Activated CD8-positive, alpha-beta memory T cell treated with anti-CD3 and anti-CD28 coated beads, Interleukin-2, amount 50 U/mL, for 48 hours (primary cell): ENCODE measurements at places on chromosomes 12 and 14.
A peak's percentile ranks its signal among the peaks of the same experiment; 100 is the strongest.

- DNase-seq, result no peak
Measured at GRCh38 chr14:75350505-75351060, 72.0 kb downstream of the FOS start.

DNA sequence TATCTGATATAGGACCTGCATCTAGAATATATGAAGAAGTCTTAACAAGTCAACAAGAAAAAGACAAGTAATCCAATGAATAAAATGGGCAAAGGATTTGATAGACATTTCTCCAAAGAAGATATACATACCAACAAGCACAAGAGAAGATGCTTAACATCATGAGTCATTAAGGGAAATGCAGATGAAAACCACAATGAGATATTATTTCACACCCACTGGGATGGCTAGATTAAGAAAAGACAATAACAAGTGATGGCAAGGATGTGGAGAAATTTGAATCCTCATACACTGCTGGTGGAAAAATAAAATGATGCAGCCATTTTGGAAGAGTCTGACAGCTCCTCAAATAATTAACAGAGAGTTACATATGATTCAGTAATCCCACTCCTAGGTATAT is 502.6 kb downstream of the FUT8 start:
- DNase-seq, result no peak

- no peak for DNase-seq
Measured at GRCh38 chr14:43172899-43173548, 1334.1 kb downstream of the FSCB start.

GRCh38 chr14:84804895-84805294 is 725.0 kb upstream of the FLRT2 start:
- no peak for DNase-seq

- DNase-seq, result no peak
Measured at GRCh38 chr14:71780075-71780474, 152.2 kb upstream of the RGS6 start.

GRCh38 chr12:65596514-65597091 is 227.7 kb upstream of the HMGA2 start:
- no peak for DNase-seq

GRCh38 chr12:13093191-13093847 is 10.1 kb downstream of the GSG1 start:
- no peak for DNase-seq

DNA sequence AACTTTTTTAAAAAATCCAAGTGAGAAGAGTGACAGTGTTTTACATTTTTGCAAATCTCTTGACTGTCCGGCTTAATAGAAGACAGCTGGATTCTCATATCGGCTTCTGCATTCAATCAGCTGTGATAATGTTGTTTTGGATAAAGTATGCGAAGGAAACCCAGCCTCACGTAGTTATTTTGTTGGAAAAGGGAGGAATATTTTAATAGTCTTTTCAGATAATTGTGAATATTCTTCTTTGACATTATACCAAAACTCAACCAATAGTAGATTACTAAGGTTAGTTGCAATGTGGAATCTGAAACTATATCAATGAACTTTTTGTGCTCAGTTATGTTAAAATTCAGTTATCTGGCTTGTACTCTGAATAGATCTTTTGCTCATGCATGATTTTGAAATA is 276.5 kb downstream of the ZFP36L1 start:
- no peak for DNase-seq

GRCh38 chr12:107822356-107822755 is 47.9 kb downstream of the ASCL4 start:
- no peak for DNase-seq

DNA sequence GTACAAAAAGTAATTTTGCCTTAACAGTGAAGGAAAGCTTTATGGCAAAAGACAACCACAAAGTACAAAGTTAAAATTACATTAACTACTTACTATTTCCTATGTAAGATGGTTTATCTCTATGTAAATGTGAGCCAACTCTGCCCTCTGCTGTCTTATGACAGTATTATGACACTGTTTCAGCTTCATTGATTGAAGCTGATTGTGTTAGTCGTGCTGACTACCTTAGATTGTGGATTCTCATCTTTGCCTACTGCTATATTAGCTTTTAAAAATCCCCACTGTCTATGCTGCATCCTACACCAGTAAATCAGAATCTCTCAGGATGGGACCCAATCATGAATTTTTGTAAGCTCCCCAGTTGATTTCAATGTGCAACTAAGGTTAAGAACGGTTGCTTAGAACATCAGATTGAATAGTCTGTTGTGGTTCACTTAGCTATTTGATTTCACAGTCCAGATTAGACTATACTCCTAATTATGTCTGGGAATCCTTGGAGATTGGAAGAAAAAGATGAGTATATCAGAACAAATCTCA is 12.2 kb upstream of the SPTB start:
- no peak for DNase-seq

DNA sequence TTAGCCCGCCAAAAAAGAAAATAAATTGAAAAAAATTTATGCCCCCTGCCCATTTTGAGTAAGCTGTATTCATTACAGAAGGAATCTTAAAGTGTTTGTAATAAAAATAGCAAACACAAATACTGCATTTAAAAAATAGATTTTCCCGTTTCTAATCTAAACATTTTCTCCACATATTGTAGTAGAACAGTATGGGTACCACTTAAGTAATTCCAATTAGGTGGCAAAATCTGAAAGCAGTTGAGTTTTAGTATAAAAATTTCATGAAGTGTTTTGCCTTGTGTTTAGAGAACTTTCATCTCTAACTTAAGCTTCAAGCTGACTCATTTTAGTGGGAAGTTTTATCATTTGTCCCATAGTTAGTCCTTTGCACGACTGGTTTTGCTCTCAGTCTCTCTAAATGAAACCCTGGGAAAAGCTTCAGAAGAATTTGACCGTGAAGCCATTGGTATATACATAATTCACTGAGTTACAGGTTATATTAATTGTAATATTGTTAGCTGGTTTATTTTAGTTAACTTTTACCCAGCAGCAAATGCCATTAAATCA is 214.6 kb downstream of the ERC1 start:
- no peak for DNase-seq

- no peak for DNase-seq
Measured at GRCh38 chr12:94618995-94619695, 31.2 kb downstream of the TMCC3 start.

- DNase-seq, result no peak
Measured at GRCh38 chr14:25246751-25247150, 196.8 kb upstream of the STXBP6 start.

GRCh38 chr14:69713209-69713781 is 53.6 kb upstream of the SRSF5 start:
- no peak for DNase-seq

GRCh38 chr12:82627799-82628198 is 58.9 kb upstream of the TMTC2 start:
- no peak for DNase-seq

DNA sequence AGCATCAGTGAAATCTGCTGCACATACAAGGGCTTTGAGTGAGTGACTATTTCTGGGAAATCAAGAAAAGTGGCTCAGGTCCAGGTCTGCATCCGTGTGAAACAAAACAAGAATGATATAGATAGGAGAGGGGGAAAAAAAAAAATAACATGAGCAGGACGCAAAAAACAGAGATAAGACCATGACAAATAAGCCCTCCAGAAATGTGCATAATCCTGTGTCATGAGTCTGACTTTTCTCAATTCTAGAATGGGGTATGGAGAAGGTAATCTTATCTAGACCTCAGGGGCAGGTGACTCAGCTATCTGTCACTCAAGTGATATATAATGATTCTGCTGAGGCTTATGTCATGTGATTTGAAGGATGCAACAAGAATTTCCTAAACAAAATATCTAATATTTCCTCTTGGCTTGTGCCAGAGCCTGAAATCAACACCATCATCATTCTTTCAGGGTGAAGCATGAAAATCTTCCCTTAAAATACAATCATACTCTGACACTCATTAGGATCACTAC is 250.0 kb downstream of the PHLDA1 start:
- DNase-seq, result no peak

DNA sequence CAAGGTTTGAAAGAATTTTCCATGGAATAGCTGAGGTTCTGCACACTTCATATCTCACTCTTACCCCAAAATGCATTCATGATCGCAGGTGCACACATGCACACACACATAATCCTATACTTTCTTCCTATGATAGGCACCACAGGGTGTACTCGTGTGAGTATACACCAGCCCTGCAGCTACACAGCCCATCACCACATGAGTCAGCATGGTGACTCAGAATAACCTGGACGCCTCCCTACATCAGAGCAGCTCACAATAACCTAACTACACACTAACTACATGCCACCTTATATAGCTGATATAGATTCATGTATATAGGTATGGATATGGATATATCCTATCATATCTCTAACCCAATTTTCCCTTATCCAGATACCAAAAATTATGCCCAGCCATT is 850.2 kb upstream of the TMEM132C start:
- no peak for DNase-seq

DNA sequence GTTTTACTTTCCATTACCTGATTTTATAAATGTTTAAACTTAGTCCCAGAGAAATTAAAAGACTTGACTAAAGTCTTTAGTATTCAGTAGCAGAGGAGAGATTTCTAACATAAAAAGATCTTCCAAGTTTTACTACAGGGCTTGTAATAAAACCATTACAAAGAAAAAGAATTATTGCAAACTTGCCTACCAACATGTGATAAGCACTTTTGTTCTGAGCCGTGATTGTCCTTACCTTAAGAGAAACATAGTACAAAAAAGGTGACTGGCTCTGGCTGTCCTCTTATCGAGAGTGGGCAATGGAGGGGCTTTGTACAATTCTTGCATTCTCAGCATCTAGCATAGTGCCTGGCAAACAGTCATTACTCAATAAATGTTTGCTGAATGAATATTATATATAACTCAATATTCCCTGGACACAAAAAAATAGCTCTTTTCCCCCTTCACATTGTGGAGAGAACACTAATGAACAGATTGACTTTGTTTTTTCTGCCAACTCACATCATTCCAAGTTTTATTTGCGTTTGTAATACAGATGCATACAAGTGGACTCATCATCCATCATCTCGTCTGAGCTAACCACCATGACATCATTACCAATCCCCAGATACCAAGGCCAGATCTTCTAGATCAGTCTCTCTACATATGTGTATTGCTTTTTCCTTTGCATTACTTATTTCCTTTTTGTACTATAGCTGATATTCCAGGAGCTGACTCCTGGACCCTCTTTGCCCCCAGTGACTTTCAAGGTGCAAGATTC is 192.8 kb upstream of the EEA1 start:
- DNase-seq, result no peak

GRCh38 chr12:130627175-130627574 is 88.9 kb downstream of the RIMBP2 start:
- no peak for DNase-seq

GRCh38 chr14:105316968-105317510 is 2.5 kb downstream of the PACS2 start:
- no peak for DNase-seq

GRCh38 chr12:127650626-127651025 is 616.3 kb upstream of the TMEM132C start:
- no peak for DNase-seq

DNA sequence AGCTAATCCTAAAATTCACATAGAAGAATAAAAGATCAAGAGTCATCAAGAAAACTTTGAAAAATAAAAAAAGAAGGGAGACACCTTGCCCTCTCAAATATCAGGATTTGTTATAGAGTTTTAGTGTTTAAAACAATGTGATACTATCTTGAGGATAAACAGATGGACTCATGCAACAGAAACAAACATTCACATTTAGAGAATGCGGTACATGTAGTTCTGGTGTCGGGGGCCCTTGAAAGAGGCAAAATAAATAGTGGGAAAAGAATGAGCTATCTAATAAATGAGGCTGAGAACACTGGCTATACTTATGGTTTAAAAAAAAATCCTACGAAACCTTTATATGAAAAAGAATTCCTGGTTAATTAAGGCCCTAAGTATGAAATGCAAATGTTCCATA is 127.7 kb downstream of the LLPH start:
- DNase-seq, result no peak

- DNase-seq, result peak; percentile 66
Measured at GRCh38 chr12:459430-460258, at the start of gene B4GALNT3. Gene B4GALNT3, plus strand, starts transcription at chr12:459939. Its CDS starts 438 bp downstream, at chr12:460377.

- no peak for DNase-seq
Measured at GRCh38 chr14:101031721-101032120, 128.2 kb upstream of the RTL1 start.

DNA sequence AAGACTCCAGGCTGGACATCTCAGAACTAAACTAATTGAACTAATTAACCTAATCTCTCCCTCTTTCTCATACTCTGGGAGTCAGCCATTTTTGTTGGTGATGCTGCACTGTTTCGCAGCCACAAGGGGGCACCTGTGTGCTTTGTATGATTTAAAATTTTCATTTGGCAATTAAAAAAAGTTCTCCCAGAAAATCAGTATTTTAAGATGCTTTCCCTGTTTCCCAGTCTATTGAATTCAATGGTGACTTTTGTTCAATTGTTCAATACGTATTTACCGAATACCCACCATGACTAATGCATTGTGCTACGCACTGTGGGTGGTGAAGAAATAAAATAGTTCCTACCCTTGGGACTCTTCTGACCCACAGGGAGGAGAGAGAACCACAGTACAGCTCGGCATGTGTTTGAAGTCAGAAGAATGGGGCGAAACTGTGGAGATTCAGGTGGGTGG is 63.7 kb downstream of the ZNF664 start:
- peak; percentile 63 for DNase-seq

- no peak for DNase-seq
Measured at GRCh38 chr14:72126091-72126490, 193.9 kb downstream of the RGS6 start.

DNA sequence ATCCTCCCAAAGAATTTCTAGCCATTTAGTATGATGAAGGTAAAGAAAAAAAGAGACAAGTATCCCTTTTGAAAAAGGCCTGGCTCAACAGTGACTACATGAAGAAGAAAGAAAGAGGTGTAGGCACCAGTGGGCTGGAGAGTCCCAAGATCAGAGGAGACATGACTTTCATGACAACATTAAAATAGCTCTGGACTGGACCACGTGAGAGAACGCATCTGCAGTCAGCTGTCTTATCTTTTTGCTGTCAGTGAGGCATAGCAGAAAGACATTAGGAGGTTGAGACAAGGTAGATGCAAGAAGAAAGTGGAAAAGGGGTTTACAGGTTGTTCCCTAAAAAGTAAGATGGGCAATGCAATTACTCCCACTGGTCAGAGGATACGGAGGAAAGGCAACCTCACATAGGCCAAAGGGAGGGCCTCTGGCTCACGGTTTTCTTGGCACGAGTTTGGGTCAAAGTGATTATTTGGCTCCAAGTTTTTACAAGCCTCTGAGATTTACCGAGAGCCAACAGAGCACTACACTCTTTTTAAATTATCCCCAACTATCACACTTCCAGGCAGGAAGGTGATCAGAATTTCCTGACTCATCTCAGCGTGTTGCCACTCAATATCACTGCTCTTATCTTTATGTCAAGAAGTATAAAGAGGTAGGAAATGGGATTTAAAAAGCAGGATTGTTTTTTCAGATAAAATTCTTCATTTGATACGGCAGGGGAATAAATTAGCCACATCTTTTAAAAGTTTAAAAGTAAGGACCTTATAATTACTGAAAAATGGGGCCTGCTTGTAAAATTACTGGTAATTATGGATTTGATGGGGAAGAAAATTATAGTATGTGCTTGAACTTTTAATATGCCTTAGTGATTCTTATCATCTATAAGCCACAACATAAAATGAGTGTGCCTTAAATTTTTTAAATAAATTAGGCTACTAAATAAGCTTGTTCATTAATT is 29.2 kb downstream of the TMTC1 start:
- no peak for DNase-seq

- DNase-seq, result no peak
Measured at GRCh38 chr14:102826161-102826560, 48.9 kb downstream of the TRAF3 start.
